Cardiac muscle cell (in vitro differentiated cells and primary cell): ENCODE measurements at places on chromosomes 6 and 20. TPM values are rescaled to one million over a fixed set of nuclear protein-coding genes. Genes with fewer than 3 reads are reported as not detected.

The MTHFD1L gene
- total RNA-seq: 18.0 and 18.2 TPM in 2 replicates

The ANGPT4 gene
- 0.21 and 0.80 TPM in 2 replicates for total RNA-seq

The BTNL2 gene
- total RNA-seq: not detected in 2 replicates

The BHLHE23 gene
- total RNA-seq: not detected in 2 replicates

GRCh38 chr20:25032478-25033264 is 25.3 kb downstream of the ACSS1 start:
- no peak overlapping the region for H3K27ac ChIP-seq
- H3K36me3 ChIP-seq: no peaks in the 10 kb centered on the region
- no peak for DNase-seq
- H3K4me3 ChIP-seq: no peak overlapping the region
- H3K27me3 ChIP-seq: no peaks in the 10 kb centered on the region
- H3K4me1 ChIP-seq: no peaks in the 10 kb centered on the region

DNA sequence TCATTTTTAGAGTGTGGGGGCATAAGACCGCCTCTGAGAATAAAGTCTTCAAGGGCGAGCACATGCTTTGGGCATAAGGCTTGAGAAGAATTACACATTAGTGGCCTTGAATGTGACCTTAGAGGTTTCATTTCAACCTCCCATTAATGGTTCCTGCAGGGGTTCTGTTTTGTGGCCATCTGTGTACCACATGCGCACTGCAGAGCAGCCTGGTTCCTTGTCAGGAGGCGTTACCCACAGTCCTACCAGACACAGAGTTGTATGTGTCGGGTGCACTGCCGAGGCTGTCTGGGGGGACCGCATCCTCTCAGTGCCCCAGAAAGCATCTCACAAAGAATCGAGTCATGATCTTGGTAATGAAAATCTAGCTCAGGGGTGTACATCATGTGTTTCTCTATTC is 115.7 kb downstream of the B3GAT2 start:
- H3K4me1 ChIP-seq: no peaks in the 10 kb centered on the region
- no peak overlapping the region for H3K27ac ChIP-seq
- H3K36me3 ChIP-seq: peaks cover 5% of the 10 kb centered on the region
- H3K4me3 ChIP-seq: no peak overlapping the region
- DNase-seq: no peak
- no peaks in the 10 kb centered on the region for H3K27me3 ChIP-seq

GRCh38 chr6:47027315-47027714 is 14.8 kb downstream of the ADGRF1 start:
- H3K27ac ChIP-seq: no peak overlapping the region
- no peaks in the 10 kb centered on the region for H3K36me3 ChIP-seq
- DNase-seq: no peak
- no peaks in the 10 kb centered on the region for H3K4me1 ChIP-seq
- no peak overlapping the region for H3K4me3 ChIP-seq
- no peaks in the 10 kb centered on the region for H3K27me3 ChIP-seq

DNA sequence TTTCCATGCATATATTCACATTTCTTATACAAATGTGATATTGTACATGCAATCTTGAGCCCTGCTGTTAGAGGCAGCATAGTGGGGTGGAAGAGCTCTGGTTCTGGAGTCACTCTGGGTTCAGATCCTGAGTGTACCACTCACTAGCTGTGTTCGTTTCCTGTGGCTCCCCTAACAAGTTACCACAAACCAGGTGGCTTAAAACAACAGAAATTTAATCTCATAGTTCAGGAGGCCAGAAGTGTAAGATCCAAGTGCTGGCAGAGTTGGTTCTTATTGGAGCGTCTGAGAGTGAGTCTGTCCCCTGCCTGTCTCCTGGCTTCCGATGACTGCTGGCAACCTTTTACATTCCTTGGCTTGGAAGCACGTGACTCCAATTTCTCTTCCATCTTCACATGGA is 115.6 kb downstream of the MAP3K7 start:
- peaks cover 11% of the 10 kb centered on the region for H3K4me1 ChIP-seq
- H3K36me3 ChIP-seq: no peaks in the 10 kb centered on the region
- no peak overlapping the region for H3K4me3 ChIP-seq
- no peak for DNase-seq
- H3K27ac ChIP-seq: no peak overlapping the region
- H3K27me3 ChIP-seq: no peaks in the 10 kb centered on the region

DNA sequence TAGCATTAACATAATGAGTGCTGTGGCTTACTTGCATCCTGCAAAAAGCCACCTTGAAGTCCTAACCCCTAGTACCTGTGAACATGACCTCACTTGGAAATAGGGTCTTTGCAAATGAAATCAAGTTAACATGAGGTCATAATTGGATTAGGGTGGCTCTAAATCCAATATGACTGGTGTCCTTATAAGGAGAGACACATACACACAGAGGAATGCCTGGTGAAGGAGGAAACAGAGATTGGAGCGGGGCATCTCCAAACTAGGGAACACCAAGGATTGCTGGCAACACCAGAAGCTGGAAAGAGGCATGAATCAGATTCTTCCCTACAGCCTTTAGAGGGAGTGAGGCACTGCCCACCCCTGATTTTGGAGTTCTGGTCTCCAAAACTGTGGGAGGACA is 17.6 kb upstream of the RPS6KA2 start:
- no peak for DNase-seq
- peaks cover 4% of the 10 kb centered on the region for H3K4me1 ChIP-seq
- H3K36me3 ChIP-seq: no peaks in the 10 kb centered on the region
- H3K27ac ChIP-seq: no peak overlapping the region

DNA sequence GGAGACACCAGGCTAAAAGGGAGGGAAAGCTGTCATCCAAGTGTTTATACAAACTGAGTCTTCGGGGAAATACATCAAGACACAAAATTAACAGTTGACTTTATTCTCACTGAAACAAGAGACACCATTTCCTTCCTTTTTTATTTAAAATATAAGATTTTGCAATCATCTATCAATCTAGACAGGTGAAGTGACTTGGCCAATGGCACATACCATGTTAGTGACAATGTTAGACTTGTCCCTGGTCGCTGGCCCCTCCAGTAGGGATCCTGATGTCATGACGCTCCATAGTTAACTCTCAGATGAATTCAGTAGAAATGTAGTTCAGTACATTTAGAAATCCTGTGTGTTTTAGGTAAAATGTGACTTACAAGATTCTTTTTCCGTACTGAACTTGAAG is 2.9 kb downstream of the SASH1 start:
- no peaks in the 10 kb centered on the region for H3K36me3 ChIP-seq
- peak overlapping the region; percentile 26 for H3K27ac ChIP-seq
- H3K4me3 ChIP-seq: no peak overlapping the region
- DNase-seq: no peak
- H3K27me3 ChIP-seq: no peaks in the 10 kb centered on the region

- peak; percentile 72 for DNase-seq
- no peaks in the 10 kb centered on the region for H3K4me1 ChIP-seq
- H3K27me3 ChIP-seq: peaks cover under 1% of the 10 kb centered on the region
- H3K36me3 ChIP-seq: no peaks in the 10 kb centered on the region
These were observed 10.3 kb downstream of the ELOVL2 start for GRCh38 chr6:11033825-11034224.

DNA sequence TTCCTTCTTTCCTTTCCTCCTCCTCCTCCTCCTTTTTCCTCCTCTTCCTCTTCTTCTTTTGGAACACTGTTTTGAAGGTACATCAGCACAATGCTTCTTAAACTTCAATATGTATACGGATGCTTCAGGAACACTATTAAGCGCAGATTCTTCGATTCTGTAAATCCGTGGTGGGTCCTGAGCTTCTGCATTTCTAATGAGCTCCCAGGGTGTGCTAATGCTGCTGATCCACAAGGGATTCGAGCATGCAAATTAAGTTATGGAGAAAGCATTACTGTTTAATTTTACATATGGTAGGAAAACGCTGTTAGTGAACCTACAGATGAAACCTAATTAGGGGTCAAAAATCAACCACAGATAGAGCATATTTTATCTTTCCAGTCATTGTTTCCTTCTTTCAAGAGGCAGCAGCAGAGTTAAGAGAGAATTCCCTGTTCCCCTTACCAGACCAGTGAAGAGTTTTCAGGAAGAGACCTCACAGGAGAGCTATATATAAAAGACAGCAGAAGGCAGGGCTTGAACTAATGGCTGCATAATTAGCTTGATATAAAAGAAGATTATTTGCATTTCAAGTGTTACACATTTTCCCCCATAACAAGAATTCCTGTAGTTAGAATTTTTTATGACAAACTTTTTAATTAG is 47.2 kb downstream of the KIF13A start:
- DNase-seq: no peak
- H3K27me3 ChIP-seq: no peaks in the 10 kb centered on the region
- peaks cover 17% of the 10 kb centered on the region for H3K4me1 ChIP-seq
- H3K4me3 ChIP-seq: no peak overlapping the region
- peak overlapping the region; percentile 54 for H3K27ac ChIP-seq

- no peak overlapping the region for H3K27ac ChIP-seq
- H3K4me3 ChIP-seq: no peak overlapping the region
- no peak for DNase-seq
- H3K36me3 ChIP-seq: no peaks in the 10 kb centered on the region
These were observed 521.2 kb upstream of the IMPG1 start for GRCh38 chr6:76593668-76594067.

- H3K27me3 ChIP-seq: no peaks in the 10 kb centered on the region
- H3K36me3 ChIP-seq: no peaks in the 10 kb centered on the region
- H3K4me3 ChIP-seq: no peak overlapping the region
- no peak for DNase-seq
- no peak overlapping the region for H3K27ac ChIP-seq
- no peaks in the 10 kb centered on the region for H3K4me1 ChIP-seq
These were observed 258.8 kb downstream of the ARHGAP18 start for GRCh38 chr6:129451187-129451586.

DNA sequence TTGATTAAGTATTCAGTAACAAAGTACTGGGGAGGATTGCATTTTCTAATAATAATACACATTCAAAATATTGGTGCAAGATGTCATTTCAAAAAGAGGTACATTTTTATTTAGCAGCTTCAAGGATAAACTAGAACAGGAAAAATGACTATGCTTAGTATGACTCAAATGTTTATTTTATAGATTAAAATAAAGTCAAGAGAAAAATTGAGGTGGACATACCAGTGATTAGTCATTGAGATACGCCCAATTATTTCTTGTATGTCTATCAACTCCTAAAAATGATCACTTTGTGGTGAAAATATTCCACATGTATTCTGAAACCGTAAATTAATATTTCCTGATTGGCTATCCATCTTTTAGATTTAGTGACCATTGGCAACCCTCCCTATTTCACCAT is 96.7 kb downstream of the PHF3 start:
- no peaks in the 10 kb centered on the region for H3K4me1 ChIP-seq
- no peak for DNase-seq
- no peaks in the 10 kb centered on the region for H3K27me3 ChIP-seq
- H3K27ac ChIP-seq: no peak overlapping the region

- peak; percentile 7 for DNase-seq
- no peaks in the 10 kb centered on the region for H3K27me3 ChIP-seq
- no peak overlapping the region for H3K27ac ChIP-seq
- H3K36me3 ChIP-seq: no peaks in the 10 kb centered on the region
- no peaks in the 10 kb centered on the region for H3K4me1 ChIP-seq
- H3K4me3 ChIP-seq: no peak overlapping the region
These were observed 411.7 kb downstream of the UTRN start for GRCh38 chr6:144696610-144697368.

DNA sequence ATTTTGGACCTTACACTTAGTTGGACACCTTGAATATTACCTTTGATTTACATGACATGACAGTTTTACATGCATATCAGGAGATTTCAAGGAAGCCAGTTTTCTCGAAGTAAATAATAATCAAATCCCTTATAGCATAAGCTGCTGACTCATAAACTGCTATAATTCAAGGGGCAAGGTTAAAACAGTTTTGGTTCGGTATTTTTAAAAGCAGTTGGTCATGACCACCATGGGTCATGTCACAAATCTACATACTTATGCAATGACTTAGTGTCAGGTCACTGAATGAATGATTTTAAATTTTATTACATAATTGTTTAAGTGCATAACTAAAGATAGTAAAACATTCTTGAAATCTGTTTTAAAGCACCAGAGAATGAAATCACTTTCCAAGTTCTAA is 158.0 kb downstream of the DST start:
- H3K36me3 ChIP-seq: peaks cover 44% of the 10 kb centered on the region
- no peak for DNase-seq
- no peaks in the 10 kb centered on the region for H3K27me3 ChIP-seq
- no peak overlapping the region for H3K27ac ChIP-seq
- H3K4me3 ChIP-seq: no peak overlapping the region

DNA sequence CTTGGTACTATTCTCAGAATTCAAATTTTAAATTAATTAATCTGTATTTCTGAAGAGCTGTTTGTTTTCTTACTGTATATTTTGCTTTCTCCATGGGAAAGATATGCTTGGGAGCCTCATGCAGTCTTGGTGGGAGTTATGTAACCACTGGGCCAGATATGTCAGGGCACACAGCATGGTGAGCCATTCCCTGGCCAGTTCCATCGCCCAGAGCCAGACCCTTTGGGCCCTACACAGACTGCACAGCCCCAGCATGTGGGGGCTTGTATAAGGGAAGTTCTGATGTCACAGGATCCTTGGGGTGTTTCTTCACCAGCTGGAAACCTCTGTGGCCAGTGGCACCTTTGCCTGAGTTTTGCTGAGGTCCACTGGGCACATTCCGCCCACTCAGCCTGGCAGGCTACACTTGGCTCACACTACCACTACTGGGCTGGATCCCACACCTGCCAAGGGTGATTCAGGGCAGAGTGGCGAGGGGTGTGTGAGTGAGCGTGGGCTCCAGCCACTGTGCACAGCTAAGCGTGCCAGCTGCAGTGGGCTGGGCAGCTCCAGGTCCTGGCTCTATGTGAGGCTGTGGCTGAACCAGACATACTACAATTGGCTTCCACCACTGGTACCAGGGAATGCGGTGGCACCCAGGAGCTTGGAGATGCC is 293.5 kb downstream of the ARHGAP18 start:
- H3K4me1 ChIP-seq: no peaks in the 10 kb centered on the region
- H3K36me3 ChIP-seq: no peaks in the 10 kb centered on the region
- no peak for DNase-seq
- H3K27ac ChIP-seq: no peak overlapping the region
- H3K4me3 ChIP-seq: no peak overlapping the region
- no peaks in the 10 kb centered on the region for H3K27me3 ChIP-seq

DNA sequence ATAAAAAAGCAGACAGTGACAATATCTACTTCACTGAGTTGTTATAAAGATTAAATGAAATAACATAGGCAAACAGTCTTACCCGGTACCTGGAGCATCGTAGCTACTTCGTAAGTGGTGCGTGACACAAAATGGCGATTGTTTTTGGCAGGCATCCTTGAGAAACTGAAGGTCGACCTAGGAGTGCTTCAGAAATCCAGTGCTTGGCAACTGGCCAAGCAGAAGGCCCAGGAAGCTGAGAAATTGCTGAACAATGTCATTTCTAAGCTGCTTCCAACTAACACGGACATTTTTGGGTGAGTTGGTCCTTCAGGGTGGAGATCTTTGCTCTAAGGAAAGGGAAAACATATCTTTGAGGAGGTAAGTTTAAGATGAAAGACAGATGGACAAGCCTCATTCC is 4.8 kb downstream of the BPIFA2 start:
- no peak overlapping the region for H3K27ac ChIP-seq
- no peaks in the 10 kb centered on the region for H3K36me3 ChIP-seq
- DNase-seq: no peak
- no peak overlapping the region for H3K4me3 ChIP-seq
